ENCODE measurements at places on chromosomes 13 and 19. TPM values are rescaled to one million over a fixed set of nuclear protein-coding genes. Genes with fewer than 3 reads are reported as not detected.

Gene XPO4
- 11.8 TPM for total RNA-seq

Gene PRODH2
- not detected for total RNA-seq

Gene ZNF99
- total RNA-seq = not detected

Gene ZNF805
- total RNA-seq = 23.2 TPM

Gene CGB8
- not detected for total RNA-seq

Gene PRKACA
- total RNA-seq = 44.0 TPM

Gene AMER2
- total RNA-seq = not detected

Gene CD37
- not detected for total RNA-seq

Gene RGS9BP
- total RNA-seq = 1.5 TPM

Gene KATNAL1
- total RNA-seq = 38.7 TPM

Gene PIK3R2
- 36.7 TPM for total RNA-seq

Gene C19orf12
- 24.0 TPM for total RNA-seq

Gene CD70
- total RNA-seq = 0.09 TPM

Gene TRIM28
- 233 TPM for total RNA-seq

Gene GNG7
- 0.65 TPM for total RNA-seq

Gene CEACAM8
- total RNA-seq = not detected

Gene PTGER1
- total RNA-seq = 1.9 TPM

Gene DIRAS1
- 14.9 TPM for total RNA-seq

Gene C19orf81
- not detected for total RNA-seq

Gene HRC
- total RNA-seq = not detected

Gene HCST
- 0.81 TPM for total RNA-seq

Gene IGFL2
- total RNA-seq = 0.09 TPM

Gene KIR2DL4
- not detected for total RNA-seq
